GDM1 (cell line): ENCODE measurements at places on chromosomes 1 and 21.

GRCh38 chr21:41929248-41929647 lies 24.6 kb downstream of the C2CD2 start:
- no peak for DNase-seq

DNA sequence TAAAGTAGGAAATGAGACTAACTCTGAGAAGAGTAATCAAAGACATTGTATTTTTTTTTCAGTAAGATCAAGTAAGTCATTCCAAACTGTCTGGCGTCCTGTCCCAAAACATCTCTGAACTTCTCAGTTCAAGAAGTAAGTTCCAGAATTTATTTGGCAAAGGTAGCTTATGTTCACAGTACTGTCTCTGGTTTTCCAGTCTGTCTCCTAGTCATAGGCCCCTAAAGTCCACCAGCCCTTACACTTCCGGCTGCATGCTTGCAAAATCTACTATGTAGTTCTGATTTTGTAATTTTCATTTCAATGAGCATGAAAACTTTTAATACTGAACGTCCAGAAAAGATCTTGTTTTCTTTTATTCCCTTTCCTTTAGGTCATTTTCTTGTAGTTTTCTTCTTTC lies 61.4 kb upstream of the S1PR1 start:
- no peak for DNase-seq

DNA sequence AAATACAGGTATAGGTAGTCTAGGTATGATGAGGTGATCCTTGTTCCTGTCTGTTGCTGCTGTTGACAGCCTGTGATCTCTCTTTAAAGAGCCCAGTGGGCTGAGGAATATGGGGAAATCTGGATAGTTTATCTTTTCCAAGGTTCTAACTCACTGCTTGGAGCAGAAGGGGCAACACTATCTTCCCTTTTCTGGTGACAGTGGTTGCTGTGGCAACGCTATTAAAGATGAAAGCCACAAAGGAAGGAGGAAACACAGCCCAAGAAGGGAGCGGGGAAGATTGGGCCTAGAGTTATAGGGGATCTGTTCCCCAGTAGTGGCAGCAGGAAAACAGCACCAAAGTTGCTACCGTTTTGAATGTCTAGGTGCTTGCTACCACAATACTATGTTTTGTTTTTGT lies 8.8 kb downstream of the PCP4L1 start:
- peak; percentile 29 for DNase-seq

- no peak for DNase-seq
Observed at GRCh38 chr1:234698686-234699085, 88.7 kb upstream of the IRF2BP2 start.

- no peak for DNase-seq
Observed at GRCh38 chr1:73659136-73659535, 538.8 kb downstream of the LRRIQ3 start.

GRCh38 chr21:44949779-44950198 lies 10.0 kb downstream of the SLX9 start:
- DNase-seq: peak; percentile 13

DNA sequence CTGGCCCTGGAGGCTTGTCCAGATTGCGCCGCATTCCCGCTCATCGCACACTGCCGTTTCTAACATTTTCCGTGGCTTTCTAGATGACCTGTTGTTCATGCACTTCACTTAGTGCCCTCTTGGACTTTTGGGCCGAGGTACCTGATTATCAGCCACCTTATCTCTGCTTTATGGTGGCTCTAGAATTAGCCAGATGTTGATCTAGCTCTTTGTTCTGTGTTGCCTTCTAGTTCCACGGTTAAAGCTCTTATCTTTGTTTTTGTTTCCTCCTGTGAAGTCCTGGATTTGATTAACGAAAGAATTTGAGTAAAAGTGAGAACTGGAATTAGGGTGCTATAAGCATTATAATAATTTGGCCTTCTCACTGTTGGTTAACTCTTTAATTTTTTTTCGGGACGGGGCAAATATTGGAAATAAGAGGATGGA lies 945 bp downstream of the RNPEP start:
- DNase-seq: no peak

DNA sequence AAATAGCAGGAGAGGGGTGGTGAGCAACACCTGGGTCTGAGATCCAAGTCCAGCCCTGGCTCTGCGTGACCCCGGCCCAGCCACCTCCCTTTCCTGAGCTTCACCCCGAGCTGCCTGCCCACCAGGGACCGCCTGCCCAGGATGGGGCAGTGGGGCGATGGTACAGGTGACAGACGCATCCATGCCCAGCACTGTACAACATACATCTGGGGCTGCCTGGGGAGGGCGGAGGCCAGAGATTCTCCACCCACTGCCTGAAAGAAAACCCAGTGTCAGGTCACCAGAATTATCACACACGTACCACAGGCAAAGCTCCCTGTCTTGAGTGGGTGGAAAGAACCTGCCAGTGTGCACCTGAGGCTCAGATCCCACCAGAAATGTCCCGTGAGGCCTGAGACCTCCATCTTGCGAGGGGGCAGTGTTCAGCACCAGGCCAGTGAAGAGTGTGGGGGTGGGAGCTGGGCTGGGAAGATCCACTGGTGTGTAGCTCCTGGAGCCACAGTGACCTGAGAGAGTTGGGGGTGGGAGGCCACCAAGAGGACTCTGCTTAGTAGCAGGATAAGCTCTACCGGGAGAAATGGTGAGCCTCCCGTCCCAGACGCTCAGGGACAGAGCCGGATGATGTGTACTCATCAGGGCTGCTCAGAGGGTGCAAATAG lies 81.5 kb downstream of the DMRTB1 start:
- DNase-seq: no peak

GRCh38 chr1:181493166-181493565 lies 9.8 kb downstream of the CACNA1E start:
- DNase-seq: no peak
